ENCODE measurements at places on chromosomes 16 and 17.

DNA sequence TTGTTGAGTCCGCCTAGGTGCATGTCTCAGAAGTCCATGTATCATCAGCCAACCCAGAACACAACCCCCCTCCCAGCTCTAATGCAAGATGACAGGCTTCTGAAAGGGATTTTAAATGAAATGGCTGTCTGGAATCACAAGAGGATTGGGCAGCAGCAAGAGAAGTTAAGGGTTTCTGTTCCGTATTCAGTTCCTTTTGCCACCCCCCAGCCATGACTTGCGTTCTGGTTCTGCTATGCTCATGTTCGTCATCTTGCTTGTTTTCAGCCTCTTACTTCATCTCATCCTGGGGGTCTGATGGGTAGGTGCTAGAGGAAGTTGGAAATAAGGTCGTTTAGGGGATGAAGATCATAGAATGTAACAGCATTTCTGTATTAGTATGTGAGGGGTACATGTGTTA is 12.0 kb downstream of the MINK1 start:
- no peak for DNase-seq

DNA sequence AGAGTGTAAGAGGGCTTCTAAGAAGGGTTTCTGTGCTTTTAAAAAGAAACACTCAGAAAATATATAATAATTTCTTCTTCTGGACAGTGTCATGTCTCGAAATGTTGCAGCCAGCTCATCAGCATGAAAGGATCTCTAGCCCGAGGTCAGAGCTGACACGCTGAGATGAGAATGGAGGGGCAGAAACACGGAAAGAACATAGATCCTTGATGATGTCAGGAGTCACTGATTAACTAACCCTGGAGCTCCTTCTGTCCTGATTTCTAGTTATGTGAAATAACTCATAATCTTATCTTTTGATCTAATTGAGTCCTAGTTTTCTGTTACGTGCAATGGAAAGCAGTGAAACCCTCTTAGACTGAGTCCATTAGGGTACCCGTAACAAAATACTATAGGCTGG is 10.3 kb upstream of the TOX3 start:
- DNase-seq: no peak

GRCh38 chr17:78323826-78324390 is 36.0 kb downstream of the SOCS3 start:
- DNase-seq: no peak

DNA sequence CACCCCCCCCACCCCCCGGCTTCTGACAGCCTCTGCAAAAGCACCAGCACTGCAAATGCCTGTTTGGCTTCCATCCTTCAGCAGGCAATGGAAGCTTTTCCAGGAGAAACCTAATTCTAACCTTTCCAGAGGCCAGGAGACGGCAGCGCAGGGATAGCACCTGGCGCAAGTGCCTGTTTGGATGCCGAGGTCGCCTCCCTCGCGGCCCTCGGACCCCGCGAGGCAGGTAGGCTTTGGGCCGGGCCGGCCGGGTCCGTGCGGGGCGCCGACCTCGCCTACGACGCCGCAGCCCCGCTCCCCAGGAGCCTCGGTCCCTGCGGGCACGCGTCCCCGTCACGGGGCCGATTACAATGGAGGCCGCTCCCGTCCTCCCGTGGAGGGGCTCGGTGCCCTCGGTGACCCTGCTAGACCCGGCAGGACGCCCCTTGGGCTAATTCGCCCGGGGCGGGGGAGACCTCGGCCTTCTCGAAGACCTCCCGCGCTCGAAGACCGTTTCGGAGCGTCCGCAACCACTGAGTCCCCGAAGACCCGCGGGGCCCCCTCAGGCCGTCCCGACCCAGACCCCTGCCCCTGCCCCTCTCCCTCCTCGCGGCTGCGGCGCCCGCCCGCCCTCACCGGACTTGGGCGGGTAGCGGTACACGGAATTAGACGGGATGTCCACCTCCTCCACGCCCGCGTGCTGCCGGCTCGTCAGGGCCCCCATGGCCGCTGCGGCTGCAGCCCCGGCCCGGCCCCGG is 587 bp downstream of the RNF157 start:
- no peak for DNase-seq

- DNase-seq: no peak
Observed at GRCh38 chr16:89883346-89884040, 10.1 kb downstream of the TCF25 start.

DNA sequence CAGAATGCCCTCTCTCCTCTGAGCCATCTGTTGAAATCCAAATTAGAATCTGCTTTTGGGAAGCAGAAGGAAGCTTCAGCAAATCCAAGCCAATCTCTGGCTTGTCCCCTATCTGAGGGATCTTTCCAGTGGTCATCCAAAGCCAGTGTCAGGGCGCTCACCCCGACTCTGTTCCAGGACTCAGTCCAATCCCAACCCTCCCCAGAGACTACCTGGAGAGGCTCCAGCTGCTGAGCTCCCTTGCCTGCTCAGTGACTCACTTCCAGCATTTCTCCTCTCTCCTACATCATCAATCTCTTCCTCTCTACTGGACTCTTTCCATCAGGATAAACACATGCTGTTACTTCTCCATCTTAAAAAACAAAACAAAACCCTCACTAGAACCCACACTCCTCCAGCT is 2.4 kb downstream of the MATCAP1 start:
- no peak for DNase-seq

DNA sequence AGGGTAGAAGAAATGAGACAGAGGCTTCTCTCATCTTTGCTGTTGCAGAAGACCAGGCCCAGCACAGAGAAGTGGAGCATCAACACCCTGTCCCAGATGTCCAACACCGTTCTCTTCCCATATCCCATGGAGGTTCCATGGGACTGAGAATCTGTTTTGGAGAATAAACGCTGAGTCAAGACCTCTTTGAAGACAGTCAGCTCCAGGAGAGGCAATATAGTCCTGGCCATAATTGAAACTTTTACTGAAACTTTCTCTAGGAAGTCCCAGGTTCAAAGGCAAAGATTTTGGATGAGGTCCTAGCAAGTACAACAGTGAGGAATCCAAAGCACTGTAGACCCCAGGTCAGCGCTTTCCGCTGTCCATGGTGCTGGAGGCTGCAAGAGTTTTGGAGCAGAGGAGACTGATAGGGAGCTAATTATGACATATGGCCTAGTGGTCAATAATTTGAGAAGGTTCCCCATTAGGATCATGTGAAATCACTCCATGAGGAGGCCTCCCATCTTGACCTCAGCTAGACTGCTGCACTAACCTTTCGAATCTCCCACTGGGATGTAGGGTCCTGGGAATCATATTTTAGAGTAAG is 36.0 kb downstream of the OSBPL7 start:
- no peak for DNase-seq

DNA sequence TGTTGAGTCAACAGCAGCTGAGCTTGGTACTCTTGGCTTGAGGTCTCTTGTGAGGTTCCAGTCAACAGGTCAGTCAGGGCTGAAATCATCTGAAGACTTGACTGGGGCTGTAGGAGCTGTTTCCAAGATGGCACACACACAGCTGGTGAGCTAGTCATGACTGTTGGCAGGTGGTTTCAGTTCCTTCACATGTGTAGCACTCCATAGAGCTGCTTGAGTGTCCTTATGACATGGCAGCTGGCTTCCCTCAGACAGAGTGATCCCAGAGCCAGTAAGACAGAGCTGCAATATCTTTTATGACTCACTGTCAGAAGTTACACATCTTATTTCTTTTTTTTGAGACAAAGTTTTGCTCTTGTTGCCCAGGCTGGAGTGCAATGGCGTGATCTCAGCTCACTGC is 19.5 kb upstream of the GAS7 start:
- no peak for DNase-seq

- DNase-seq: no peak
Observed at GRCh38 chr16:51526621-51527020, 375.6 kb upstream of the SALL1 start.

- DNase-seq: no peak
Observed at GRCh38 chr17:63842173-63842539, 329 bp downstream of the SMARCD2 start.

- no peak for DNase-seq
Observed at GRCh38 chr17:76063875-76064546, 8.3 kb downstream of the SRP68 start.

DNA sequence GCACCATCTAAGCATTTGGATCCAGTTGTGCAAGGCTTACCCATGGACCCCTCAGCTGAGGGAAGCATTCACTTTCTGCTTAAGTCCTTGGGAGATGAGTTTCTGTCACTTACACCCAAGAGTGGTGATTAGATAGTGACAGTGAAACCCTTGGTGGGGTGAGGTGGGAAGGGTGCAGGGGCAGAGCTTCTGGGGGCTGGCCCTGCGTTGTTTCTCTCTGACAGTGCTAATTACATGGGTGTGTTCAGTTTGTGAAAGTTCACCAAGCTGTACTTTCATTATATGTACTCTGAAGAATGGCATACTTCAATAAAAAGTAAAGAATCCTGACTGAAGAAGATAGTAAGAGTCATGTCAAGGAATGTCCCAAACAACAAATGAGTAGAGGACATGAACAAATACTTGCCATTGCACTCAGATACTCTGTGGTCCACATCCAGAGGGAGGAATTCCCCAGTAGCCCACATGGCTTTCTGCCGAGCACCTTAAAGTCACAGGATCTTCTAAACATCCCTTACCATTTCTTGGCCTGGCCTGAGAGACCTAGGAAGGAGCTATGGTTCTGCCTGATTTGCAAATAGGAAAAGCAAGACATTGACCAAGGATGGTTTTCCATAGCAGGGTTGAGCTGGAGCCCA is 8.4 kb downstream of the CHST6 start:
- DNase-seq: no peak

- no peak for DNase-seq
Observed at GRCh38 chr17:37708616-37709212, 36.1 kb downstream of the HNF1B start.

Measured in NCI-H446 (cell line).